ENCODE measurements at places on chromosomes 1 and 21.

DNA sequence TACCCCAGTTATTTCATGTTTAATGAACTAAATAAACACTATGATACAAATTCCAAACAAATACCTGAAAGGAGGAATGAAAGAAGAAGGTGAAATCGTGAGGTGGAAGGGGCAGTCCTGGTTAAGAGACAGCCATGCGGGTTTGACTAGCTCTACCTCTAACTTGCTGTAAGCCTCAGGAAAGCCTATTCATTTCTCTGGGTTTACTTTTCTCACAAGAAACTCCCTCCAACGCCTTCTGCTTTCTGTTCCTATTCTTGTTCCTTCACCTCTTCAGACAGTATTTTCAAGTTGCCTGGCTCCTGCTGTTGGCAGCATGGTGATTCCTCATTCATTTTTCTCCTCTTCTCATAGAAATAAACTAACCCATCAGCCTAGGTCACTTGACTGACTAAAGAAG lies 92.4 kb downstream of the NTPCR start:
- DNase-seq, result no peak

DNA sequence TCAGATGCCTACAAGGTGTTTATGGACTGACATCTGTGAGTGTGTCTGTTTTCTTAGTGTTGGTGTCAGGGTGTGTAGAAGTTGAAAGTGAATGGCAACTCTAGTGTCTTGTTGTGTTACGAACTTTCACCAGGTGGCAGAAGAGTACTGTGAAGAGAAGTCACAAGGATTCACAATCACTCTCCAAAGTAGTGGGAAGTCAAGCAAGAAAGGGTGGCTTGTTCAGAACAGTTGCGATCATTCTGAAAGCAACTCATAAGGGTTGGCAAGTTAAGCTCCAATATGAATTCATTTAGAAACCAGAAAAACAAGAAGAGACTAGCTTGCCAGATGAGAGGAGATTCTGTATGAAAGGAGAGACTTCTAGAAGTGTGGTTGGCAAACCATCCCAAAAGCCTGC lies 86.1 kb downstream of the FASLG start:
- peak; percentile 22 for DNase-seq

DNA sequence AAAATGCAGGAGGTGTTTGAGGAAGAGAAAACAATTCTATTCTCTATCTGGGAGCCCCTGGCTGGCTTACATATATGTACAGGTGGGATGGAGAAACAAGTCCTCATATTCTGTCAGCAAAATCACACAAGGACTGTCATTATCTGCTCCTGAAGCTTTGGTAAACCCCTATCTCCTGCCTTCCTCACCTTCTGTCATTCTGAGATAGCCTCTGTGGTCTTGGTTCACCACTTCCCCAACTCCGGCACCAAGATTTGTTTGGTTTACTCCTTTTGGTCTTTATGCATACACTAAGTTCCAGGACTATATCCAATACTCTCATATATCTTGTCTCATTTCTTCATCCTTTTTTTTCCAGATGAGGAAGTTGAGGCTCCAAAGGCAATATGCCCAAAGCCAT lies 551.1 kb downstream of the PLPP3 start:
- no peak for DNase-seq

DNA sequence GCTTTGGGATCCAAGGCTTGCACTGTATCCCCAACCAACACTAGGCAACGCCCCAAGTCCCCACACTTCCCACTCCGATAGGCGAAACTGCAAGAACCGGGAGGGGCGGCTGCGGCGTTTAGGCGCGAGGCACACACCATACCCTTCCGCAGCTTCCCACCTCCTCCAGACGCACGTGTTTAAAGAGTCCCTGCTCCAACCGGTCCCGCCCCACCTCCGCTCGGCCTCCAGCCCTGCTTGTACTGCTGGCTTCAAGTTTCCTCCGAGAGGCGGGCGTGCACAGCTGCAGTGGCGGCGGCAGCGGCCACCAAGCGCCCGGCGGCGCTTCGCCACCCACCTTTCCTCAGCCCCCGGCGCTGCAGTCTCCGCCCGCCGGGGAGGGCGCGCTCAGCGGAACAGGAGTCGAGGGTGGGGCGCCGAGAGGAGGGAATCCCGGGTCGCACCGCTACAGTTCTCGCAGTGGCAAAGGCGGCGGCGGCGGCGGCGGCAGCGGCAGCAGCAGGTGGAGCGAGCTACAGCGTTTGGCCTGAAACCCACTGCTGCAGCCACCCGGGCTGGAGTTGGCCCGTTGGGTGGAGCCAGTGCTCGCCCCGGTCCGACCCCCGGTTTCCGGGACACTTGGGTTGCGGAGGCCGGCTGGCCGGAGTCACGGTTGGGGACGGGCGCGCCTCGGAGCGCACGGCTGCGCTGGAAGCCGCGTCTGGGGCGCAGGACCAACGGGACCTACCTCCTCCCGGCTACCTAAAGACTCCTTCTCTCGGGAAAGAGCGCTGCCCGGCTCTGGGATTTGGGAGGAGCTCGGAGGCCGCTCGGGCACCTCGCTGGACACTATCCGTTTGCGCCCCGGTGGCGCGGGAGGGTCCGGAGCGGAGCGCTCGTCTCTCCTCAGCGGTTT lies at the start of gene CNIH3:
TSS of gene CNIH3 (plus strand) at position 457 of the 895 bp plus-strand sequence. CDS start 858 bp downstream, outside the sequence.
- DNase-seq, result peak; percentile 68
